ENCODE measurements at places on chromosomes 4 and X. TPM values are rescaled to one million over a fixed set of nuclear protein-coding genes. Genes with fewer than 3 reads are reported as not detected.

FAM47C gene
- polyA plus RNA-seq, result not detected

SCD5 gene
- 226 TPM for polyA plus RNA-seq

SHOX gene
- polyA plus RNA-seq, result not detected

SPARCL1 gene
- polyA plus RNA-seq, result not detected

All from neural cell (in vitro differentiated cells).